Fibroblast of mammary gland (primary cell): ENCODE measurements at places on chromosomes 2 and 18.

DNA sequence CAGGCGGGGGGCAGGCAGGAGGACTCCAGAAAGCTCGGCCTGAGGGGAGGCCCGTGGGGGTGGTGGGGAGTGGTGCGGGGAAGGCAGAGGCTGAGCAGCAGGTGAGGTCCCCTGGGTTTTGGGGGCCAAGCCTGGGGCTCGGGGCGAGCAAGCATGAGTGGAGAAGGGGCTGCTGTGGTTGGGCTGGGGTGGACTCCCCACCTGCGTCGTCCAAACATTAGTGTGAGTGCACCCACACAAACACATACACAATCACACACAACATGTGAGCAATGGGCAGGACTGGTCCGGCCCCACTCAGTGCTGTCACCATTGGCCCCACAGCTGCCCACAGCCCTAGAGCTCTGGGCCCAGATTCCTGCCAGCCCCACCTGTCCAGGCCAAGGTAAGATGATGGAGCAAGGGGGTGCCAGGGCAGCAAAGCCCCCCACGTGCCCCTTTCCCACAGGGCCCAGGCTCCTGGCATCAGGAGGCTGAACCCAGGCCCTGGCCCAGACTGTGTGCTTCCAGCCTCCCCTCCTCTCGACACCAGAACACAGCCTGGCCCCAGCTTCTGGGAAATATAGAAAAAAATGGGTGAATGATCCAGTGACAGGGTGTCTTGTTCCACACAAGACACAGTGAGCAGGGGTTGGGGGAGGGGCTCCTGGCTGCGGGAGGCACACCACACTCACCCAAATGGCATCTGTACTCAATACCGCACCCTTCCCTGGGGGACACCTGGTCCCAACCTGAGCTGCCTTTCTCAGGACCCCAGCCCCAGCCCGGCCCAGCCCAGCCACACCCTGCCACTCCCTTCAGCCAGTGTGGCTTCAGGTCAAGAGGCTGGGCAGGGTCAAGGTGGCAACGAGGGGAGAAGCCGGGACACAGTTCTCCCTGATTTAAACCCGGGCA, 463 bp upstream of the ALPP start:
- no peak for DNase-seq

DNA sequence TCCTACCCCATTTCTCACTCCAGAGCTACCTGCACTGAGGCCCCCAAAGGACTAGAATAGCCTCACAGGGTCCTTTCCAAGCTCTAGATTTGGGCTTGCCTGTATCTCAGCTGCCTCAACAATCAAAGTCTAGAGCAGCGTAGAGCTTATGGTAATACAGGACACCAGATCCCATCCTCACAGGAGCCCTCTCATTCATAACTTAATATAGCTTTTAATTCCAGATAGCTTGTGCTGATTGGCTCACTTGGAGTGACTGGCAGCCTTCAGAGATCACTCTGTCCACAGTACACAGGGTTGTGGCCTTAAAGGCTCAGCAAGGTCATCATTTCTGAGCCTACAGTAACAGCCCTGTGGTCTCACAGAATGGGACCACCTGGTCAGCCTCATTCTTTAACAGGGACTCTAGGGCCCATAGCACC, 51.4 kb downstream of the ZFP36L2 start:
- DNase-seq, result peak; percentile 51

- DNase-seq, result no peak
Observed at GRCh38 chr2:55009277-55010060, 40.8 kb downstream of the RTN4 start.

DNA sequence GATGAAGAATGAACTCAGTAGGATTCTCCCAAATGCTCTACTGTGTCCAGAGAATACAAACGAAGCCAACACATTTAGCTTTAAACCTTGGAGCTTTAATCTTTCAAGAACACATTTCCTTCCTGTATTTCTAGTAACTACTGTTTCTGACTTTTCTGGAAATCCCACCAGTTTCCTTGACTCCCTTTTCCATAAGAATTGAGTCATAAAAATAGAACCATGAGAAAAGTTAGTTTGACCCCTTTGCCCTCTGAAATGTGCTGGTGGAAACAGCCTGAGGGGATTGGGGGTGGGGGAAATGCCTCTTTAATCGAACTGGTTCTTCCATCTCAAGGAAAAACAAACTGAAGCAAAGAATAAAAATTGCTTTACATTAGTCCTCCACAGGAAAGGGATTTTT, 123.9 kb downstream of the TMEM17 start:
- no peak for DNase-seq

- no peak for DNase-seq
Observed at GRCh38 chr2:71937396-71937795, 210.3 kb downstream of the CYP26B1 start.

GRCh38 chr18:3552305-3552704, 102.3 kb downstream of the TGIF1 start:
- DNase-seq, result no peak

- no peak for DNase-seq
Observed at GRCh38 chr2:36449213-36449612, 93.6 kb downstream of the CRIM1 start.

GRCh38 chr2:568639-569235, 108.5 kb downstream of the TMEM18 start:
- no peak for DNase-seq

DNA sequence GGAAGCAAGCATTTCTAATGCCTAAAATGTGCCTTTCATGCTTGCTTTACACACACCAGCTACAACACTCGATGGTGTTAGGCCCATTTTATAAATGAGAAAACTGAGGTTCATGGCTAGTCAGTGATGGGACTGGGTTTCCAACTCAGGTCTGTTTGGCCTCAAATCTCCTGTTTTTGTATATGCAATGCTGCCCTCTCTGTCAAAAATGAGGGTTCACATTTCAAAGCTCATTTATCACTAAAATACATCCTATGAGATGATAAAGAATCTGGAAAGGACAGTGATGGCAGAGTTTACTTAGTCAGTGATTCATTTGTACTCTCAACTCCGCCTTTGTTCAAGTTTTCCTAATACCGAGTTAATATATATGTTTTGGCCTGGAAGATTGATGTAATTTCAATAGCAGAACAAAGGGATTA, 92.3 kb downstream of the KCTD1 start:
- peak; percentile 32 for DNase-seq

DNA sequence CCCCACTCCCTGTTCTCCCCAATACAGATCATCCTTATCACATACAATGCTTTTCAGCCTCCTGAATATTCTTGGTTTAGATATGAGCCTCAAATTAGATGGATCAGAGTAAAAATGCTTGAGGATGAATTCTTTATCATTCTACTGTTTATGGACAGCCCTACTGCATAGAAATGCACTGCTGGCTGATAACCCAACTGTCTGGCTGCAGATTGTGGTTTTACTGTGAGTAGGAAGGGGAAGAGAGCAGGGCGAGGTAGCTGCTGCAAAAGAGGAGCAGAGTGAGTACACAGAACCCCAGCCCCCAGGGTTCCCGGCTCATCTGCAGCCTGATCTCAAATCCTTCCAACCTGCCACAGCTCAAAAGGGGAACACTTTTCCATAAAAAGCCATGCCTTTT, 29.4 kb upstream of the NCOA1 start:
- no peak for DNase-seq

- DNase-seq, result peak; percentile 93
Observed at GRCh38 chr2:162343824-162344616, at the start of gene GCA. TSS of gene GCA (plus strand) at chr2:162344132. CDS start at chr2:162344249, 117 bp downstream.
